Fibroblast of villous mesenchyme (primary cell): ENCODE measurements at places on chromosomes 4 and X. TPM values are rescaled to one million over a fixed set of nuclear protein-coding genes. Genes with fewer than 3 reads are reported as not detected.

GRCh38 chr4:148292686-148293085 lies 149.5 kb downstream of the NR3C2 start:
- no peak for DNase-seq

DNA sequence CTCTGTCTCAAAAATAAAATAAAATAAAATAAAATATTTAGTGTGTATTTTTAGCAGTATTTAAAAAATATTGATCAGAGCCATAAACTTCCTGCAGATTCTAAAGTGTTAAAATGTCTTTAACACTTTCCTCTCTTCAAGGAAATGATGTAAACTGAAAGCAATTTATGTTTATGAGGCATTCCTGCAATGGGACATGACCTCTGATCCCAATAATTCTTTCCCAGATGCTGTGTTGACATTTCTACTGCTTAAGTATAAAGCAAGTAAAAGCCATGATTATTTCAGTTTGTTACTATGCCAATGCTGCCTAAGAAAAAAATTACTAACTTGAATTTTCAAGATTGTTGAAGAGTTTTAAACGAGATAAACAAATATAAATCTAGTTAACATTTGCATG lies 29.0 kb downstream of the COQ2 start:
- peak; percentile 94 for DNase-seq

DNA sequence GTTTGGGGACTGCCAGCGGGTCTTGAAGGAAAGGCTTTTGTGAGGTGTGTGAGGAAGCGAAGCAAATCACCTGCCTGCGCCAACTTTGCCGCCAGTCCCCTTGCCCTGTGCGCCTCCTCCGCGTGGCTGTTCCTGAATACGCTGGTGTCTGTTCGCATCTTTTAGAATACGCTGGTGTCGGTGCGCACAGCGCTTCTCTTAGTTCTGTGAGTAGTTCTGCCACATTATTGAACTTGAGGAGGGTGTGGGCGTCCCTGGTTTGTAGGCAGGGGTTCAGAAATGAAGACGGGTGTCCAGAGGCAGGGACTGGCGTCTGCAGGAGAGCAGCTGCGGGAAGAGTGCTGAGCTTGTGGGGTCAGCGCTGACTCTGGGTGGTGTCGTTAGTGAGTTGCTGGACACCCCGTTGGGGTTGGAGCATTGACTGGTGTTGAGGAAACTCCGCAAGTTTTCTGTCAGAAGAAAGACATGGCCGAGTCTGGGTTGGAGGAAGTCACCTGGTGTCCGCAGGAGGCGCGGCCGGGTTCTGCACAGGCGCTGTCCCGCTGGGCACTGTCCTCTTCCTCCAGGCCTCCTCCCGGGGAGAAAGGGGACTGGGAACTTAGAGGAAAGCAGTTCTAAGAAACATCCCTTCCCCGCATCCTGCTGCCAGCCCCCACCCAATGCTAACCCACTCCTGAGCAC lies 930 bp downstream of the ZNF718 start:
- DNase-seq = peak; percentile 29

DNA sequence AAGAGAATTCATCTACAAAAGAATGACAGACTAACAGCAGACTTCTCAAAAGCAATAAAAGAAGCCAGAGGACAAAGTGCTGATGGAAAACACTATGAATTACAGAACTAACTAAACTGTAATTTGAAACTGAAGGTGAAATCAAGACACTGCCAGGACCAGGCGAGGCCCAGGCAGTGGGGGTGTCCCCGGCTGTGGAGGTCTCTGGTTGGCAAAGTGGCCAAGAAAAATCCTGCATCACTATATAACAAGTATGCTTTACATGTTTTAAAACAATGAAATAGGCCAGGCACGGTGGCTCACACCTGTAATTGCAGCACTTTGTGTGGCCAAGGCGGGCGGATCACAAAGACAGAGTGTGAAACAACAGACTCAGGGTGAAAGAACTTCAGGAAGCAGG lies 32.9 kb downstream of the CHM start:
- peak; percentile 18 for DNase-seq

The BEX5 gene
- not detected in 2 replicates for total RNA-seq

DNA sequence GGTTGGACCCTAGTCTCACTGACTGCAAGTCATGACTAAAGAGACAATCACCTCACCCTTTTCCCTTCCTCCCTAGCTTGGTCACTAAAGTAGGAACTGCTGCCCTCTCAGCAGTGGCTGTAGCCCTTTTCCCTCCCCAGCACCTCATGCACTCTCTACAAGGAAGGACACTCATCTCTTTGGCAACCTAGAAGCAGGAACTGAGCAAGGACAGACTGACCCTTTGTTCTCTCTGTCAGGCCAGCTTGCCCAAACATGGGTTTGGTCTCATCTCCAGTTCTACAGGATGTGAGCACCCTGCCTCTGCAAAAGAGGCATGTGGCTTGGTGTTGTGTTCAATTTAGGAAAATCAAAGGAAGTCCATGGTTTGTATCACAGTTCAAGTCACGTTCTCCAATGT lies 15.8 kb downstream of the LEF1 start:
- DNase-seq = no peak

DNA sequence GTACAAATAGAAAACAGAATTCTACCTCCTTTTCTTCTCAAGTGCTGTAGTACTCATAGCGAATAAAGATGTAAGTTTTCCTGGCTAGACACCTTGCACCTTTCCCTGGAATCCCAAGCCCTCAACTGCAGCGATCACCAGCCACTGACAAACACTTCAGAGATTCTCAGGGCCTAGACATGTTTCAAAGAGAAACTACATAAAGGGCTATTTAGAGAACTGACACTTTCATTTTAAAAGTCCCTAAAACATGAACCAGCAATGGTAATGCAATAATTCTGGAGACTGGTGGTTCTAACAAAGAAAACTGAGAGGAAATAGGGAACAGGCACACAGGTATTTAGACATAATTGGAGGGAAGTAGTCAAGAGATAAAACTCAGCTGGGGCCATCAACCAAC lies 35.7 kb downstream of the FANCB start:
- DNase-seq = no peak

The SLC34A2 gene
- not detected in 2 replicates for total RNA-seq

DNA sequence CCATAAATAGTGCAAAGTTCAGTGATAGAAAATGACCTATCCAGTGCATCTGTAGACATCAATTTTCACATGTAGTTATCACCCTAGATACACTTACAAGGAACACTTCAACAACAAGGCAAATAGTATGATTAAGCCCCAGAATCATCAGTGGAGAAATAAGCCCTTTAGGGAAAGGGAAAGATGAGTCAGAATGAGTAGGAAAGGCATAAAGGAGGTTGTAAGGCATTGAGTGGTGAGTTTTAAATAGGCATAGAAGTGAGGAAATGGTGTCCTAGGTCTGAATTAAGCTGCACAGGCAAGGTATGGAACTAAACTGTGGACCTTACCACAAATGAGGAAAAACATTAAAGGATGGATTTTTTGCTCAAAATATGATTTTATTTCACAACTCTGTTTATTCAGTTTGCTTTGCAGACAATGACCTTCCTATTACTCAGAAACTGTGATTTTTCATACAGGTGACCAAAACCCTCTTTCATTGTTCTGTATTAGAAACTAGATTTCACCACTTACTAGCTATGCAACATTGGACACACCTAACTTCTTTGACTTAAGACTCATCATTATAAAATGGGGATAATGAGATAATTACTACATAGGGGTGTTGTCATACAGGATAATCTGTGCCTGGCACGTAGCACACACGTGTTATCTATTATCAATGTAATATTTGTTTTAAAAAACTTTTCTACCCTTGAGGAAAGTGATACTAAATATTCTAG lies 57.0 kb upstream of the MAP9 start:
- DNase-seq = no peak

- DNase-seq = peak; percentile 96
Observed at GRCh38 chr4:1309261-1310010, 19.7 kb downstream of the MAEA start.

DNA sequence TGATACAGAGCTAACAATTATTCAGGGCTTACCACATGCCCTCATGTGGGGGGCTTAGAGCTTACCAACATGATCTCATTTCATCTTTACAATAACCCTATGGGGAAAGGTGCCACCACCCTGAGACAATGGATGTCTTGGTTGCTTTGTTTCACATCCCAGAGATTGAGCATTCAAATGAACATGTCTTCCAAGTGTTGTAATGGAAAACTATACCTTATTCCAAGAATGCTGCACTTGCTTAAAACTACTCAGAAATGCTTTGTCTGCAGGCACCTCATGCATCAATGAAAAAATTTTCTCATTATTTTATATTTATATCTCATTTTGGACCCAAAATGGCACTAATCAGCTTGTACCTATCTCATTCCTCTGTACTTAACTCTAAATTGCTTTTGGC lies 34.6 kb downstream of the BCLAF3 start:
- no peak for DNase-seq

- no peak for DNase-seq
Observed at GRCh38 chrX:18664947-18665346, 7.0 kb downstream of the RS1 start.

GRCh38 chr4:164508771-164509170 lies 245.2 kb upstream of the SMIM31 start:
- peak; percentile 0 for DNase-seq

GRCh38 chrX:71199252-71200008 lies 23.6 kb upstream of the GJB1 start:
- DNase-seq = no peak

The NSDHL gene
- 23.8 and 28.5 TPM in 2 replicates for total RNA-seq

DNA sequence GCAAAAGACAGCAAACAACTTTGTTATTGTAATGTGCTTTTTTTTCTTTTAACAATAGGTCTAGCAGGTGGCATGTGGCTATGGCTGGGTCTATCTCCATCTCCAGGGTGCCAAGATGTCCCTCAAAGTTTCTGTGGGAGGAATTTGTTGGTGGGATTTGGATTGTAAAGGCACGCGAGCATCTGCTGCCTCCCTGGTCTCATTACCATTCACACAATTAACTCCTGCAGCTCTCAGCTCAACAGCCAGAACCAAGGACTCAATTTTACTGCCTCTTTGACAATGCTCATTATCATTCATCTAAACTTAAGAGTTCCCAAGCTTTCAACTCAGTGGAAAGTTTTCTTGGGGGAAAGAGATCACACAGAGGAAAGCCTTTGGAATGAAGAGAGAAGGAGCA lies 10.9 kb upstream of the PCDH18 start:
- no peak for DNase-seq

- no peak for DNase-seq
Observed at GRCh38 chr4:4254666-4255065, 6.6 kb upstream of the TMEM128 start.

- DNase-seq = peak; percentile 21
Observed at GRCh38 chr4:71239365-71239764, 99.5 kb upstream of the SLC4A4 start.

- DNase-seq = no peak
Observed at GRCh38 chr4:146763560-146763959, 124.9 kb downstream of the POU4F2 start.

The OCIAD2 gene
- total RNA-seq = 9.5 and 12.6 TPM in 2 replicates

GRCh38 chrX:40380655-40381488 lies 199.9 kb upstream of the ATP6AP2 start:
- DNase-seq = no peak

The ZNF630 gene
- total RNA-seq = 0.32 and 3.0 TPM in 2 replicates

The HOPX gene
- under 0.01 and 0.97 TPM in 2 replicates for total RNA-seq

- no peak for DNase-seq
Observed at GRCh38 chrX:152445926-152446325, 5.2 kb downstream of the GABRA3 start.

The MBNL3 gene
- 3.9 and 4.3 TPM in 2 replicates for total RNA-seq

- no peak for DNase-seq
Observed at GRCh38 chrX:22246620-22247019, 26.1 kb upstream of the CBLL2 start.

DNA sequence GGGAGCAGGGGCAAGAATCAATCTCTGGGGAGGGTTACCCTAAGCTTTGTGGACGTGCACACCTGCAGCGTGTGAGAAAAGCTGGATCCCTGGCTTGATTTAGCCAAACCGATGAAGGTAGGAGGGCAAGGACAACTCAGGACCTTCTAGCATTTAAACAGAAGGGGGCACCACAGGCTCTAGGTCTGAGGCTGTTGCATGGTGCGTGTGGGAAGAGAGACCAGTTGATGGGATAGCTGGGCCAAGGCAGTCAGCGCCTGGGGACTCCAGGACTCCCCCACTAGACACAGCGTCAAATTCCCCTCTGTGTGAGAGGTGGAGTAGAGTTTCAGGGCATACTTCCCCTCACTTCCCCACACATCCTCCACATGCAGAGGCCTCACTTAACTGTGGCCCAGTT lies 4.3 kb downstream of the GABRQ start:
- peak; percentile 6 for DNase-seq

The RASL11B gene
- total RNA-seq = 0.43 and 1.3 TPM in 2 replicates

GRCh38 chrX:63258144-63258543 lies 93.0 kb downstream of the SPIN4 start:
- no peak for DNase-seq

GRCh38 chr4:113878668-113879067 lies 100.8 kb downstream of the ARSJ start:
- peak; percentile 36 for DNase-seq

The IRS4 gene
- total RNA-seq = not detected in 2 replicates

GRCh38 chr4:147596981-147597380 lies 20.2 kb upstream of the TMEM184C start:
- DNase-seq = peak; percentile 66

The P2RY10 gene
- not detected in 2 replicates for total RNA-seq

- DNase-seq = no peak
Observed at GRCh38 chr4:87005690-87006425, 71.0 kb downstream of the AFF1 start.

- no peak for DNase-seq
Observed at GRCh38 chr4:101283434-101283833, 63.9 kb downstream of the PPP3CA start.

GRCh38 chr4:123359449-123360315 lies 36.9 kb upstream of the SPRY1 start:
- DNase-seq = no peak

DNA sequence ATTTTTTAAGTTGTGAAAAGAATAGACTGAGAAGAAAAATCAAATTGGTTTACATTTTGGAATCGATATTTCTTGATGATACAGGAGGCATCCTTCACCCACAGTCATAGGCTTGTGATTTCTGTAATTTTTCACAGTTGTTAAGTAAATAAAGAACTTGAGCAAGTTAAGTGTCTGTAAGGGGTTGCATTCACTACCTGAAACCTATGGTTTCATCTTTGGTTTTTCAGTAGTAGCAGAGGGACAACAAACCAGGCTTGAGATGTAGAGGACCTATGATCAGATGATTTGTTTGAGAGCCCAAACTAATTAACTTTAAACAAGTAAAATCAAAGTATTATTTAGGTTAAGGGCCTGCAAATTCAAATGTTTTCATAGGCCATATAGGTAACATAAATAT lies 175.6 kb downstream of the KLHL4 start:
- DNase-seq = no peak

The SPIN2A gene
- 1.3 and 1.7 TPM in 2 replicates for total RNA-seq

DNA sequence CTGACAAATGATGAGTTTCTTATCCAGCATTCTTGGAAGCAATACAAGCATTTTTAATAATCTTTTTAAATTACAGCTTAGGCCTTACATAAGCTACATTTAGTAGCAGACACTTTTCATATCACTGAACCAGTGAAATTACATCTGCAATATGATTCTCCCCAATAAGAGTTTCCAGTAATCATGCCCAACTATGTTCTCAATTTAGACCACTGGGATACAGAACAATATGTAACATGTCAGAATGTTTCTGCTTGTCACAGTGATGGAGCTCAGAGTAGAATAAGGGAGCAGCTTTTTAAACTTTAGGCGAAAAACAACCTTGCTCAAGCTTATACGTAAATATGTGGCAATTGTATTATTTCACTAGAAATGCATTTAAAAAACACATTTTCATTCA lies 1132.2 kb downstream of the FAT4 start:
- DNase-seq = no peak

- DNase-seq = no peak
Observed at GRCh38 chrX:149198980-149199732, 305.9 kb downstream of the IDS start.
